ENCODE measurements at places on chromosomes 2 and 18.
A peak's percentile ranks its signal among the peaks of the same experiment; 100 is the strongest.

- peak overlapping the region; percentile 96 for H3K27ac ChIP-seq
- H3K4me1 ChIP-seq, result peaks cover 24% of the 10 kb centered on the region
- no peak for DNase-seq
- no peaks in the 10 kb centered on the region for H3K27me3 ChIP-seq
These were observed 15.6 kb upstream of the KLF11 start for GRCh38 chr2:10027660-10028330.

DNA sequence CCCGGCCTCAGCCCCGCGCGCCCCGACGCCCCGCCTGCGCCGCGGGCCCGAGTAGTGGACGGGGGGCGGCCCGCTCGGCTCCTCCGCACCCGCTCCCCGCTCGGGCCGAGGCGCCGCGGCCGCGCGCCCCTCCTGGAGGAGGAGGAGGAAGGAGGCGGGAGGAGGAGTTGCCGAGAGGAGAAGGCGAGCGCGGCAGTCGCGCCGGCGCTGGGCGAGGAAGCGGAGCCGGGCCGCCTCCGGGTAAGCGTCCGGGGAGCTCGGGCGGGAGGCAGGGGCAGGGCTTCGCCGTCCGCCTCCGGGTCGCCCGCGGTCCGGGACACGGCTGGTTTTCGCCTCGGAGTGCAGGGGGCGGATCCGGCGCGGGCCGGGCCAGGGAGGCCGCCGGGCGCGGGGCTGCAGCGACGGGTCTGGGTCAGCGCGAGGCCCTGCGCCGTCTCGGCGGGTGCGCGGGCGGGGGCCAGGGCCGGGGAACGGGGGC lies at the start of gene SOCS6:
SOCS6 (plus strand) TSS at position 195 of the 478 bp plus-strand sequence. CDS start 35,624 bp downstream, outside the sequence.
- H3K4me1 ChIP-seq, result peaks cover 15% of the 10 kb centered on the region
- DNase-seq, result peak; percentile 58
- H3K27ac ChIP-seq, result peak within 1 kb of the TSS; percentile 70
- no peaks in the 10 kb centered on the region for H3K36me3 ChIP-seq

- no peak overlapping the region for H3K27ac ChIP-seq
- no peaks in the 10 kb centered on the region for H3K36me3 ChIP-seq
- DNase-seq, result no peak
- H3K4me3 ChIP-seq, result no peak overlapping the region
- H3K27me3 ChIP-seq, result no peaks in the 10 kb centered on the region
- H3K4me1 ChIP-seq, result no peaks in the 10 kb centered on the region
These were observed 13.5 kb upstream of the DOK6 start for GRCh38 chr18:69387186-69387585.

GRCh38 chr2:108586631-108587030 lies 52.4 kb downstream of the LIMS1 start:
- H3K27me3 ChIP-seq, result no peaks in the 10 kb centered on the region
- no peak for DNase-seq
- peaks cover 32% of the 10 kb centered on the region for H3K4me1 ChIP-seq

GRCh38 chr2:69154106-69154505 lies 141.1 kb downstream of the ANTXR1 start:
- DNase-seq, result no peak
- no peaks in the 10 kb centered on the region for H3K36me3 ChIP-seq
- no peak overlapping the region for H3K4me3 ChIP-seq
- H3K4me1 ChIP-seq, result no peaks in the 10 kb centered on the region
- peaks cover 57% of the 10 kb centered on the region for H3K27me3 ChIP-seq

- H3K4me3 ChIP-seq, result no peak overlapping the region
- H3K36me3 ChIP-seq, result no peaks in the 10 kb centered on the region
- no peaks in the 10 kb centered on the region for H3K4me1 ChIP-seq
- no peaks in the 10 kb centered on the region for H3K27me3 ChIP-seq
These were observed 419.0 kb downstream of the NUP35 start for GRCh38 chr2:183543222-183543621.

GRCh38 chr2:216316743-216317142 lies 55.5 kb downstream of the MARCHF4 start:
- no peaks in the 10 kb centered on the region for H3K36me3 ChIP-seq
- no peaks in the 10 kb centered on the region for H3K4me1 ChIP-seq
- H3K27ac ChIP-seq, result no peak overlapping the region
- peaks cover 9% of the 10 kb centered on the region for H3K27me3 ChIP-seq
- no peak overlapping the region for H3K4me3 ChIP-seq

DNA sequence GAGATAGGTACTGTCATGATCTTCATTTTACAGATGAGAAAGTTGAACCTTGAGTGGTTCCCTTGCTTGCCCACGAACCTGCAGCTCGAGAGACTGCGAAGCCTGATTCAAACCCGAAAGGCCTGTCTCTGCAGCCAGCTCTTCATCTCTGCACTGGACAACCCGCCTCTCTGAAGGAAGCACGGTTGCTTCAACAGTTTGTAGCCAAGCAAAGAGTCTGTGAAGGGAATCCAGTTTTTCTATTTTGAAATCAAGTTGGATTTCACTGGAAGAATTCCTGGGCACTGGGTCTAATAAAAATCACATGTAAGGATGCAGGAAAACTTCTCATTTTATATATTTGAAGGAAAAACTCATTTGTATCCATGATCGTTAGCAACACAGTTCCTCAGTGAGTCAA lies 21.3 kb upstream of the ICOS start:
- no peaks in the 10 kb centered on the region for H3K27me3 ChIP-seq
- no peak for DNase-seq
- no peaks in the 10 kb centered on the region for H3K4me1 ChIP-seq

DNA sequence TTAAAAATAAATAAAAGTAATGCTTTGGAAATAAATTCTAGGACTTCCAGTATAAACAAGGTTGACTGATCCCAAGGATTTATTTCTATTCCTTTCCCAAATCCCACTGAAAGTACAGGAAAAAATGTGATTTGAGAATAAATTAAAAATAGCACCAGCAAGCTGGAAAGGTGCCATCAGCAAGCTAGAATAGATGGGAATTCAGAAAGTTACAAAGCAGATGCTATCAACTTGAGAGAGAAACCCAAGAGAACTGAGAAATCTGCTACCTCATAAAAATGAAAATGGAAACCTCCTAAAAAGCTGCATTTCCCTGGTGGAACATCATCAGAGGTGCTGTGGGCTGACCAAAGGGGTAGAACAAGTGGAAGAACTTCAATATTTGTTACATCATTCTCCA lies 148.6 kb upstream of the KCNJ3 start:
- no peaks in the 10 kb centered on the region for H3K36me3 ChIP-seq
- no peak overlapping the region for H3K27ac ChIP-seq
- H3K4me3 ChIP-seq, result no peak overlapping the region
- no peak for DNase-seq

DNA sequence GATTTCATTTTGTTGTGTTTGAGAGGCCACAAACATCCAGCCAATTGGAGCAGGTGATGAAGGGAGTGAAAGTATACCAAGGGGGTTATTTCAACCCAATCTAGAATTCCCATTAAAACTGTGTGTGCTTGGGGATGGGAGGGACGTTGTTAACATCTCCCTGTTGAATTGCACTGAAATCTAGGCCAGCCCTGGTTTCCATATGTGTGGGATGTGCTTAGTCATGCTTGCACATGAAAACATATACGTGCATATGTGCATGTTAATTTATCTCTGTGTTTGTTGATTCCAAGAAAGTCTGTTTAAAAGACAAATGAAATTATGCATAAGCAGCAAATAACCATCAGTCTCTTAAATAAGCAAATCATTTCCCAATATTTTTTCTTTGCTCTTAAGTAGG lies 5.6 kb downstream of the CELF4 start:
- no peak for DNase-seq
- H3K27ac ChIP-seq, result no peak overlapping the region
- peaks cover 2% of the 10 kb centered on the region for H3K4me1 ChIP-seq
- H3K36me3 ChIP-seq, result no peaks in the 10 kb centered on the region
- H3K4me3 ChIP-seq, result no peak overlapping the region

DNA sequence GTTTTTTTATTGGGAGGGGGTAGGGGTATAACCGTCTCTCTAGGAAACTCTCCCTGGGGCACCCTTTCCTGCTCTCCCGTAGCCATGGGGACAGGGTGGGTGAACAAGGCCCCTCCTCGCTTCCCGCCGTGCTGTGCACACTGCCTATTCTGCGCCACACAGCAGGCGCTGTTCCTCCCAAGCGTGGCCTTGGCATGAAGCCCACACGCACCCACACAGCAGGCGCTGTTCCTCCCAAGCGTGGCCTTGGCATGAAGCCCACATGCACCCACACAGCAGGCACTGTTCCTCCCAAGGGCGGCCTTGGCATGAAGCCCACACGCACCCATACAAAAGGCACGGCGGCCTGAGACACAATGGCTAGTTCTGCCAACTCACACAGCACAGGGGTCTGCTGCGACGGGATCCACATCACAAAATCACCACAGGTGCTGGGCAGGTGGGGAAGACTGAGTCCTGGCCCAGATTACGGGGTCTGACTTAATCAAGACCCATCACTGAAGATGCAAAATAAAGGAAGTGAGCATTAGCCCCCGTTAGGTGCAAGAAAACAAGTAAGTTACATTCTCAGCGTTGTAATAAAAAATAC lies 46.6 kb upstream of the TPO start:
- H3K36me3 ChIP-seq, result no peaks in the 10 kb centered on the region
- H3K27ac ChIP-seq, result no peak overlapping the region
- no peaks in the 10 kb centered on the region for H3K4me1 ChIP-seq
- H3K27me3 ChIP-seq, result no peaks in the 10 kb centered on the region

DNA sequence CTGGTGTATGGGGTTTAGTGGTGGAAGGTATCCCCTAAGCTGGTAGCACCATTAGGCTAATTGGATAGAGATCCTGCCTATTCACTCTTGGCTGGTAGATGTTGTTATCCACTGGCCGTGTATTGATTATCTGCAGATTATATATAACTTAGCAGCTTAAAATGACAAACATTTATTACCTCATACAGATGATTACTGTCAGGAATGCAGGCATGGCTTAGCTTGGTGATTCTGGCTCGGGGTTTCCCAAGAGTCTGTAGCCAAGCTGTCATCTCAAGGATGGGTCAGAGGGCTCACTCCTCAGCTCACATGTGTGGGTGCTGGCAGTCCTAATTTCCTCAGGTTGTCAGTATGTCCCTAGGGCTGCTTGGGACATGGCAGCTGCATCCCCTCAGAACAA lies 465.8 kb downstream of the PARD3B start:
- no peak overlapping the region for H3K27ac ChIP-seq
- DNase-seq, result no peak
- no peaks in the 10 kb centered on the region for H3K4me1 ChIP-seq
- no peaks in the 10 kb centered on the region for H3K36me3 ChIP-seq
- no peak overlapping the region for H3K4me3 ChIP-seq

GRCh38 chr18:5948237-5948636 lies 52.9 kb upstream of the TMEM200C start:
- no peak overlapping the region for H3K4me3 ChIP-seq

- DNase-seq, result peak; percentile 66
- H3K4me3 ChIP-seq, result no peak overlapping the region
- H3K27me3 ChIP-seq, result no peaks in the 10 kb centered on the region
- no peak overlapping the region for H3K27ac ChIP-seq
- H3K36me3 ChIP-seq, result no peaks in the 10 kb centered on the region
These were observed 11.9 kb upstream of the AGFG1 start for GRCh38 chr2:227460070-227460485.

GRCh38 chr2:159283529-159283928 lies 3.0 kb downstream of the WDSUB1 start:
- peaks cover 29% of the 10 kb centered on the region for H3K36me3 ChIP-seq
- peak; percentile 30 for DNase-seq
- H3K27me3 ChIP-seq, result no peaks in the 10 kb centered on the region
- no peak overlapping the region for H3K27ac ChIP-seq
- no peak overlapping the region for H3K4me3 ChIP-seq

GRCh38 chr2:144515696-144516410 lies 4.1 kb downstream of the ZEB2 start:
- no peaks in the 10 kb centered on the region for H3K27me3 ChIP-seq
- peaks cover 54% of the 10 kb centered on the region for H3K36me3 ChIP-seq
- peaks cover 38% of the 10 kb centered on the region for H3K4me1 ChIP-seq
- DNase-seq, result peak; percentile 49

DNA sequence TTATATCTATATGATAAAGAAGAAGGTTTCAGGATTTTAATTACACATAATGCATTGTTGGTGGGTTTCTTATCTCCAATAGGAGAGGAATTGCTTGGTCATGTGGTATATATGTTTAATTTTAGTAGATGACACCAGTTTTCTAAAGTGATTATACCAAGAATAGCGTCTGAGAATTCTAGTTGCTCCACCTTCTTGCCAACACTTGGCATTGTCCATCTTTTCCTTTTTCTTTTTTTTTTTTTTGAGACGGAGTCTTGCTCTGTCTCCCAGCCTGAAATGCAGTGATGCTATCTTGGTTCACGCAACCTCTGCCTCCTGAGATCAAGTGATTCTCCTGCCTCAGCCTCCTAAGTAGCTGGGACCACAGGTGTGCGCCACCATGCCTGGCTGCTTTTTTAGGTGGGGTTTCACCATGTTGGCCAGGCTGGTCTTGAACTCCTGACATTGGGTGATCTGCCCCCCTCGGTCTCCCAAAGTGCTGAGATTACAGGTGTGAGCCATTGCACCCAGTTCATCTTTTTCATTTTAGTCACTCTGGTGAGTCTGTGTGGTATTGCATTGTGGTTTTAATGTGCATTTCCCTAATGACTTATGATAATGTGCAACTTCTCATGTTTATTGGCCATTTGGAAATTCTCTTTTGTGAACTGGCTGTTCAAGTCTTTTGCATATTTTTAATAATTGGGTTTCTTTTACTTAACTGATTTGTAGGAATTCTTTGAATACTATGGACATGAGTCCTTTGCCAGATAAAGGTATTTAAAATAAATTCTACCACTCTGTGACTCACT lies 37.3 kb upstream of the ZNF512 start:
- H3K27ac ChIP-seq, result no peak overlapping the region
- H3K4me3 ChIP-seq, result no peak overlapping the region

DNA sequence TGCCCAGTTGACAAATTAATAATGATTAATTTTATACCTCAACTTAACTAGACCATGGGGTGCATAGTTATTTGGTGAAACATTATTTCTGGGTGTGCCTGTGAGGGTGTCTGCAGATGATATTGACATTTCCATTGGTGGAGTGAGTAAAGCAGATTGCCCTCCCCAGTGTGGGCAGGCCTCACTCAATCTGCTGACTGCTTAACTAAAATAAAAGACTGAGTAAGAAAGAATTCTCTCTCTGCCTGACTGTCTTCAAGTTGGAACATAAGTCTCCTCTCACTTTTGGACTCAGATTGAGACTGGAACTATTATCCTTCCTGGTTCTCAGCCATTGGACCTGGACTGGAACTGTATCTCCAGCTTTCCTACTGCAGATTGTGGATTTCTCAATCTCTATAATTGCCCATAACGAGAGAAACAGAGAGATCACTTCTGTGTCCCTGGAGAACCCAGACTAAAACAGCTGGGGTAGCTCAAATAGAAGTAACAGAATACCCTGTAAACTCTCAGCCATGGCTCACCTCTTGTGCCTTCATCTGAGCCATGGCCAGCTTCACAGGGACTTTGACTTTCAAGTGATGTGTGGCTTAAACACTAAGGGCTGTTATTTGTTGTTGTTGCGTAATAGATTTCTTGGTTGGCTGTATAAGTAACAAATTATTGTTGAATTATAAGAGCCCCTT lies 575.3 kb upstream of the RAB6C start:
- no peaks in the 10 kb centered on the region for H3K27me3 ChIP-seq
- no peaks in the 10 kb centered on the region for H3K36me3 ChIP-seq
- no peak overlapping the region for H3K4me3 ChIP-seq
- no peak for DNase-seq

Measured in K562 (cell line).